C1 segment of cervical spinal cord (tissue), 14 donors: ENCODE measurements at places on chromosomes 3 and 15.

DNA sequence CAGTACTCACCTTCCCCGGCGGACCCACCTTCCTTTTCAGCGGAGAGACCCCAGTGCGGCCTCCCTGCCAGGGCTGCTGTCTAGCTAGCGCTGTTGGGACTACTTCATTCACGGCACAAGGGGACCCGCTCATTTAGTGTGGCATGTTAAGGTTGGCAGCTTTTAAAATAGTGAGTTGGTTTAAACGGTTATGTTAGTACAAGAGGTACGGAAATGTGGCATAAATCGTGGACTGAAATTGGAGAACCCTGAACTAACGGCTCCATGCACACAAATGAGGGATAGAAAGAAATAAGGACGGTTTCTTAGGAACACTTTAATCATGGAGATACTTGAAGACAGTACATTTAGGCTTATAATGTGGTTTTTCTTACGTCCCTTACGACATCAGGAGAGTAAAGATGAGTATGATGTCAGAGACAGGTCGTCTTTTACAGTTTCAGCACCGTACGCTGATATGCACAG is 752 bp downstream of the CEP63 start:
- DNase-seq, result no peak

DNA sequence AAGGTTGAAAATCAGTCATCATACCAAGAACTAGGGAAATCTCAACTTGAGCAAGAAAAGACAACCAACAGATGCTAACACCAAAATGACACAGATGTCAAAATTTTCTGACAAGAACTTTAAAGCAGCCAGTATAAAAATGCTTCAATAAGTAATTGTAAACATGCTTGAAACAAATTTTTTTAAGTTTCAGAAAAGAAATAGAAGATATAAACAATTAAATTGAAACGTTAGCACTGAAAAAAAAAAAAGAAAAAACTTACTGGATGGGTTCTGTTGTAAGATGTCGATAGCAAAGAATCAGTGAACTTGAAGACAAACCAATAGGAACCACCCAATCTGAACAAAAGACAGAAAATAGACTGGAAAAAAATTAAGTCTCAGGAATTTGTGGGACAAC is 8.0 kb downstream of the MYD88 start:
- no peak for DNase-seq

DNA sequence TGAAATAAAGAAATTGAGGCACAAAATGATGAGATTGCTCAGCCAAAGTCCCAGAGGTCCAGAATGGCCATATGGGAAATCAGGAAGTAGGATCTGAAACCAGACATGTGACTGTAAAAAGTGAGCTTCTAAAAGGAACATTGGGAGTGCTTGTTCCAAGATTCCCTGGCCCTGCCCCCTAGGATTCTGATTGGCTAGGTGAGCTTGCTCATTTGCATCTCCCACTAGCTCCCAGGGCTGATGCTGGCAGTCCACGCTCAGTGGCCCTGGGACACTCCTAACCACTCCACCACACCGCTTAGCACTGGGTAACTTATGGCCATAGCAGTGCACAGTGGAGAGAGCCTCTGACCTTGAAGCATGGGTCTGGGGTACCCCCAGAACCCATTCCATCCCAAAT is 326.7 kb downstream of the NTRK3 start:
- DNase-seq, result no peak

DNA sequence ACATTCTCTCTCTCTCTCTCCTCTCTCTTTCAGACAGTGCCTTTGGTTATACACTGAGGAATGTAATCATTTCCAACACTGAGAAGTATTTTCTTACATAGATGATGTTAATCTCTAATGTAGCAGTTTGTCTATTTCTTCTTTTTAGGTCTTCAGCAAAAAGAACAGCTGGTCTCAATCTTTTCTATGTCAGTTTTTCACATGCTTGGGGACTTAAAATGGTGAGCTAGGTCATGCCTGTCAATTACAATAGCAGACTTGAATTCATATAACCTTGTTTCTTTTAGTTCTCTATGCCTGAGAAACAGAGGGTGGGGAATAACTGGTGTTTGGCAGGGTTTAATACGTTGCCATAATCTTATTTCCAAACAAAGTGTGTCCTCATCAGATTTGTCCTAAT is 786.2 kb downstream of the SQOR start:
- DNase-seq, result no peak

- no peak for DNase-seq
Measured at GRCh38 chr15:82128401-82129148, 82.8 kb upstream of the MEX3B start.

DNA sequence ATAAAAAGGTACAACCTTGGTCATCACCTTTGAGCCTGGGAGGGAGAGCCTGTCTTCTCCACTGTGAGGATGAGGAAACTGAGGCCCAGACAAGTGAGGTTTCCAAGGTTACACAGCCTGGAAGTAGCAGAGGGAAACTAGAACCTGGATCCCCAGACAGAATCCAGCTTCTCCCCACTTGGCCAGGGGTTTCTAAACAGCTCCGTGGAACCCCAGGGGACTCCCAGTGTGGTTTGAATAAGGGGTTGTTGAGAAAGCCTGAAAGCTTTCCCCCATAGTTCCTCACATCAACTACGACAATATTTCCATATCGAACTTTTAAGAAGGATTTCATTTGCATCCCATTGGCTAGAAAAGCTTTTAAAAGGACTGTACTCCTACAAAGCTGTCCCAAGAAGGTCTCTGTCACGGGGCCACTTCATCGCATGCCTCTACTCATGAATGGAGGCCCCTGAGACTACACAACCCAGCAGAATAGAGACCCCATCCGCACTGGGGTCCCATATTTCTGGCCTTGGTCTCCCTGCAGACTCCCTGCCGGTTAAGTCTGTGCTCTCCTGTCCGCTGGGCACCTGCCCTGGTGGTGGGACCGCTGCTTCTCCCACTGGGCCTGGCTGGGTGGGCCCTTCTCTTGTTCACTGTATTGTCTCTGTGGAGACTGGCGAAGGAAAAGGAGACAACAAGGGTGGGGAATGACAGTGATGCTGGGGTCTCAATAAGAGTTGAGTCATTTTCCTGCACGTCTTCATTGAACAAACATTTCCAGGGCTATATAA is 178.5 kb downstream of the SMAD6 start:
- no peak for DNase-seq

DNA sequence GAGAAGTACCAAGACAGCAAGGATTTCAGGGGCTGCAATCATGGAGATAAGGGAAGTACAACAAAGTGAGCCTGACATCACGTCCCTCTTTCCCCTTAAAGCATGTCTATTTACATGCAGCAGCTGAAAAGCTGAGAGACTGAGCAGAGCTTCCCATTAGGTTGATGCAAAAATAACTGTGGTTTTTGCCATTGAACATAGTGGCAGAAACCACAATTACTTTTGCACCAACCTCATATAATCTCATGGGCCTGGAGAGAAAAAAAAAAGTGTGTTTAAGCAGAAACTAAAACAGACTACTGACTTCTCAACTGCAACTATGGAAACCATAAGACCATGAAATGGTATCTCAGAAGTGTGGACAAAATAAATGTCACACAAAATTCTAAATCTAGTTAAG is 48.3 kb downstream of the CCDC12 start:
- DNase-seq, result no peak

DNA sequence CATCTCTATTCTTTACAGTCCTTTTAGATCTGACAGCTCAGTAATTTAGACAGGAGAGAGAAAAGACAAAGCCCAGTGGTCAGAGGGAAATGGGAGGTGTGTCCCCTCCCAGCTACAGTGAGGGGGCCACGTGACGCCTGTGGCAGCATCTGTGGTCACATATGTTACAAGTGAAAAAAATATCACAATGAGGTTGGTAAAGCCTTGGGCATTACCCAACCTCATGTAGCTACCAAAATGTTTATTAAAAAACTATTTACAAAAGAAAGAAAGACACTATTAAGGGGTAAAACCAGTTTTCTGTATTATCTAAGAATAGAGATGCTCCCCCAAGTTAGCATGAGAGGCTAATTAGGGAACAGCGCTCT is 42.9 kb upstream of the PLCL2 start:
- DNase-seq, result no peak

- no peak for DNase-seq
Measured at GRCh38 chr3:13109516-13109915, 36.3 kb upstream of the IQSEC1 start.

DNA sequence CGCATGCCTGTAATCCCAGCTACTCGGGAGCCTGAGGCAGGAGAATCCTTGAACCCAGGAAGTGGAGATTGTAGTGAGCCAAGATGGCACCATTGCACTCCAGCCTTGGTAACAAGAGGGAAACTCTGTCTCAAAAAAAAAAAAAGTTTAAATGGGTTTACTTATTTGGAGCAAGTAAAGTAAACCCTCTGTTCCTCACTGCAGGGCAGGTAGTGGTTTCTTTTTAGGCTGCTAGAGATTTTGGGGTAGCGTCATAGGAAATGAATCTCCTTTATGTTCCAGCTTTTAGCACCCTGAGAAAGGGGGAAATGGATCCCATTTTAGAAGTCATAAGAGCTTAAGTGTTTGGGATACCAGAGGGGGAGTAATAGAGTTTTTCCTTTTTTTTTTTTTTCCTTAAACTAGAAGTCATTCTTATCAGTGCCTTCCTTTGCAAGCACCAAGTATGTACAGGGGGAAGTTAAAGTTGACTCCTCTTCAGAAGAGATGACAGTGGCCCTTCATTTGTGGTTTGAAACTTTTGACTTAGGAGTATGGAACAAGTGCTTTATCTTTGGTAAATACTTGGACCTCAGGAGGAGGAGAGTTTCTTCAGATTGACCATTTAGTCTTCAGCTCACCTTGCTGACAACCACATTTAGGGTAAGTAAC is 8.0 kb downstream of the PXK start:
- no peak for DNase-seq

DNA sequence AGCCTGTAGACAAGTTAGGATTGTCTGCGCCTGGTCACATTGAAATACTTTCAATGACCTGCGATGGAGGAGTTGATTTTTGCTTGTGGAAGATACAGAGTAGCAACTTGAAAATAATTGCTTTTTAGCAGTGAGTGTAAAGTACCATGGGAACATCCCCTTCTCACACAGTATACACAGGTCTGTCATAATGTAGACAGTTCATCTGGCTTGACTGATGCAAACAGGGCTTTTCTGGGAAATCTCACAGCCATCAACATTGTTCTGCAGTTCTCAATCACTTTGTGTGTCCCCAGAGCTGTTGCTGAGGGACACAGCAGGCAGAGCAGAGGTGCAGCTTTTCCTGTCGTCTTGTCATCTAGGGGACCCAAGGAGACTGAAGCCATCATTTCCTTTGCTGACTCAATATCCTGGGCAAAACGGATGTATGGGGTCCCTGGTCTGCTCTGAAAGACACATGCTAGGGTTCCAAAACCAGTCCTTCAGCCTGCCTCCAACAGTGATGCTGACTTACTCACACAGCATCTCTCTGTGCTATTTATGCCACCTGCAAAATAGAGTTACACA is 5.3 kb upstream of the REC114 start:
- no peak for DNase-seq

DNA sequence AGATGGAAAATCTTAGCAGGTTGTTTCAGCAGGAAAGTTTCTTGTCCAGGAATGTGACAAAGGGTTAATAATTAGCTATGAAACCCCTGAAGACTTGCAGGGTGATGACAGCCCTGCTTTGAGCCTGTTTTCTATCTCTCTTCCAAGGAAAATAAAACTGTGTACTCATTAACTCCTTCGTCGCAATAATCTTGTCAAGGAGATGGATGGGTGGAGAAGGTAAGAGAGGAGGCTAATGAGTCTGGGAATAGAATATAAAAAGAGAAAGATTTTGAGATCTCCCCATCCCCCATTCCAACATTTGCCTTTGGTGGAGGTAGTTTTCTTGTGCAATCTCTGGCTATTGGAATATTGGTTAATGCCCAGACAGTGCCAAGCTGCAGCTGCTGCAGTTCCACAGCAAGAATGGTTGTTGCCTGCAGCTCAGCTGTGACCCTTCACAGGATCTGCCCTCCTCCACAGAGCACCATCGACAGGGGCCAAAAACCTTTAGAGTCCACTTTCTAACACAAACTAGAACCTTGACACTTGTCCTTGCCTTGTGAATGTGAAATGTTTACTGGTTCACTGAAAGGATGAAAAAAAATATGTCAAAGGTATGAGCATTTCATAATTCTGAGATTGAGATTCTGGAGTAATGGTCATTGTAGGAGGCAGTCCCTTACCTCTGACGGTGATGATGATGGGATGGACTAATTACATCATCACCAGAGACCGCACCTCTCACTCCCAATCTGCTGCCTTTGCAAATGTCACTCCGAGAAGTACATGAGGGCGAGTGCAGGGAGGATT is 4.2 kb upstream of the LRIG1 start:
- no peak for DNase-seq

DNA sequence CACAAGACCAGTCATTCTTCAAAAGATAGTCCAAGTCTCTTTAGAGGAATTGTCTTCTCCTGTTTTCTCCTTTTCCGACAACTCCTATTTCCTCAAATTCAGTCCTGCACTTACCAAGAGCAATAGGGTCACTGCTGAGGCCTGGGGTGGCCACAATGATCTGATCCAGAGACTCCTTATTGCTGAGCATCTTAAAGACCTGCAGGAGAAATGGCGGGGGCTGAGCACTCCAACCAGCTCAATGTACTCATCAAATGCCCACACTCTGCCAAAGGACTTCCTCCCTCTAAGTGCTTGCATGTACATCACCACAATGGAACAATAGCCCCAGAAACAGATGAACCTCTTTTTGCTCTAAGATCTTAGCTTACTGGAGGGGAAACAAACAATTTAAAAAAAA is 9.6 kb downstream of the UBL7 start:
- no peak for DNase-seq

DNA sequence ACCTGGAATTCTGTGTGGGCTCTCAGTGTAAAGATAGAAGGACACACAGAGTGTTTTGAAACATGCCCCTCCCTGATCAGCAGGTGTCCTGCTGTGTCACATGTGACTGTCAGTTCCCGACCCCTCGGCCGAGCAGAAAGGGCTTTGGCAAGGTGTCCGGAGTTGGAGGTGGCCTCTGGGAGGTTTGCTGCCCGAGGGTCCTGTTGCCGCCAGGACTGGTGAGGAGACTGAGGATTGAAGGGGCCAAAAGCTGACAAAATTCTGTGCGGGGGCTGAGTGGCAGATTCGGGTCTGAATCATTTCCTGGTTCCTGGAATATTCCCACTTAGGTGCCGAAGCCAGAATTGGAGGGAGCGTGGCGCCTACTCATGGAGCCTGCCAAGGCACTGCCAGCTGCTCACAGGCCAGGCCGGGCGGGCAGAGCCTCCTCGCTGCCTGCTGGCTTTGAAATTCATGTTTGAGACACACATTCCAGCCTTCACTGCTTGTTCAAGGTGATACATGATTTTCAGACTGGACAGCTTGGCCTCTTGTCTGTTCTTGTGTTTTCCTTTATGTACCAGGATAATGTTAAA is 83.8 kb downstream of the APBA2 start:
- DNase-seq, result no peak
